Posterior vena cava (tissue), 2 donors: ENCODE measurements at places on chromosomes 2 and 18.

GRCh38 chr2:201768918-201769317, 11.8 kb downstream of the ALS2 start:
- no peak for DNase-seq

DNA sequence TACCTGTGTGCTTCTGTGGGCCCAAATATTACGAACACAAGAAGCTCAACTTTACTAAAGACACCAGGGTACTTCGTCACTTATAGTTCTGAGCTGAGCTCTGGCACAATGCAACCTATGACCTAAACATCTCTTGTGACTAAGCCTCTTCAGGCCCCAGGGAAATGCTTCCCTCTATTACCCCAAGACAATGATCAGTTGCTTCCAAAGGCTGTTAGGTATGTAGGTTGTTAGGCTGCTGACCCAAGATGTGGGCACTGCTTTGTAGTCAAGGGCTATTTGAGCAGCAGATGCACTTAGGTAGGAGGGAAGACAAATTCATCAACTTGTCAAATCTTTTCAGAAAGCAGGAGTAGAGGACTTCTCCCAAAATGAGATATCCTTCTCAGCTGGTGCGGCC, 640.1 kb downstream of the EPHA4 start:
- no peak for DNase-seq

DNA sequence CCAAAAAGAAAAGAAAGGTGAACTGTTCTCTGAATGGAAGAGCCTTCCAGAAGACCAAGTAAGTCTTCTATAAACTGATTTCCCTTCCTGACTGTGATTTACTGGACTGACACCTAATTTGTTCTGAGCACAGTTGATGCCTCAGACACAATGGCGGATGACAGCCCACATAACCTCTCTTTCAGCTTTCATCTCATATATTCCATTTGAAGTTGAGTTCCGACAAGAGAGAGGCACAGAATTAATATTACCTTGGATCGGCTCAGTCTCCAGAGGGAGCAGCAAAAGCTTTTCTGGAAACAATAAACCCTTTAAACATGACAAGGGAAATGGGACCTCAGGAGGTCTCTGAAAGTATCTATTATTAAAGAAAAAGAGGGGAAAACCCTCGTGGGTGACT, 638.7 kb upstream of the SETBP1 start:
- DNase-seq: no peak

DNA sequence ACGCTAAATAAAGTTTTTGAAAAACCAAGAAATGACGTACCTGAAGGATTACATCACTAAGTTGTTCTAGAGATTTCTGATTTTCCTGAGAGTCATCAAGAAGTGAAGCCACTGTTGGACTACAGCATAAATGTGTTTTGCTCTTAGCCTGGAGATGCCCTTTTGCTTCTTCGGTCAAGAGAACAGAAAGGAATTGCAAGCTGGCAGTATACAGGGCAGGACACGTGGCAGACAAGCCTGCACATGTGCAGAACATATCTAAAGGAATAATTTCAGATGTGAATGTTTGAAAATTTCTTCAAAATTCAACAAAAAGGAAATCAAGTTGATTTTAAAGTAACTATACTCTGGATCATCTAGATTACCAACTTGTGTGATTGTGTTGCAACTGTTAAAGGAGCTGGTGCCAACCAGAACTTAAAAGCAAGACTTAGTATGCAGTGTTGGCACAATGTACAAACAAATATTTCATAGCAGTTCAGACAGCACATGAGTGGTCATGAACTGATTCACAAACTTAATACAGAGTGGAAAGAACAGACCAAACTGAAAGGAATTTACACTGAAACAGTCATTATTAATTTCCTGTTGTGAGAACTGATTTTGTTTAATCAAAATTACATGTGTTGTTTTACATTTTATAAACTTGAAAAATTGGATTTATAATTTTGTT, 100.4 kb upstream of the CD226 start:
- DNase-seq: no peak
